SHP77 (cell line): ENCODE measurements at places on chromosomes 4 and X.

- DNase-seq: no peak
Measured at GRCh38 chrX:45889471-45889870, 655.8 kb downstream of the ZNF674 start.

DNA sequence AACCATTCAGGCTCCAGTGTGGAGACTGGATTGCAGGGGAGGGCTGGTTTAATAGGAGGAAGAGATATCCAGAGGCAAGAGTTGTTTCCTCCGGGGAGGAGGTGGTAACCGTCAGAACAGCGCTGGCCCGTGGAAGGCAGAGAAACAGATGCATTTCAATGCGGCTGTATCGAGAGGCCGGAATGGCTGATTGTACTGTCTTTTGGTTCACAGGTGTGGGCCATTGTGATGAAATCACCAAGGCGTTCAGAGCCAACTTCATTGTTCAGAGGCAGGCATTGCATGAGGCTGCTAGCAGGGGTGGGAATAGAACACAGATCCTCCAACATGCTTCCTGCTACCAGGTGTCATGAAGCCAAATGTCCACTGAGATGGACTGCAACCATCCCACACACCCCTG, 53.0 kb downstream of the SHOX start:
- no peak for DNase-seq

GRCh38 chrX:40266490-40267333, 169.0 kb upstream of the BCOR start:
- peak; percentile 34 for DNase-seq

DNA sequence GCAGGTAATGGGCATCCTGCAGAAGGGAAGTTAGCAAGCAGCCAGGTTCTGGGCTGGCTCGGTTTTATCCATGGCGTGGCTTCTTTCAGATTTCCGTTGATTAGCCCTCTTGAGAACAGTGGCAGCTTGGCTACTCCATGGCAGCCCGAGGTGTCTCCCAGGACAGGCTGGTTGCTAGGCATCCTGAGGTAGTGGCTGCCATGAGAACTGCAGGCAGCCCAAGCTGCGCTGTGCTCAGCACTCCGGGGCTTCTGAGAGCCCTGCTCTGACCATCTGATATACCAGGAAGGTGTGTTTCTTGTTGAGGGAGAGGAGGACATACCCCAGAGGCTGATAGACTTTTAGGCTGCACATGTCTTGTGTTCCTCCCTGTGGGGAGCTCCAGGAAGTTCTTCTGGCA, 253.4 kb upstream of the CASK start:
- DNase-seq: no peak

DNA sequence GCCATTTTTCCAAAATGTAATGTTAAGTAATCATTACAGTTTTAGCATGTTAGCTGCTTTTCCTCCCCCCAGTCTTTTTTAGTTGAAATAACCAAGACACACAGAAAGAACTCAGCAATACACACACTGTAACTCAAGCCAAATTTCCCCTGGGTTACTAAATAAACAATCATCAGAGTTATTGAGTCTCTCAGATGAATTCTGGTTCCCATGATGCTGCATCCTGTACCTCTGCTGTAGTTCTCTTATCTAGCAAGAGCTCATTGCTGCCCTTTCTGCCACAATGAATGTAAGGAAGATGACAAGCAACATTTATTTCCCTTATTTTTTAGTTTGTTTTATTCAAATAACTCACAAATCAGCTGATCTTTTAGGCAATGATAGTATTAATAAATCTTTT, 185.1 kb downstream of the ARHGAP6 start:
- no peak for DNase-seq

DNA sequence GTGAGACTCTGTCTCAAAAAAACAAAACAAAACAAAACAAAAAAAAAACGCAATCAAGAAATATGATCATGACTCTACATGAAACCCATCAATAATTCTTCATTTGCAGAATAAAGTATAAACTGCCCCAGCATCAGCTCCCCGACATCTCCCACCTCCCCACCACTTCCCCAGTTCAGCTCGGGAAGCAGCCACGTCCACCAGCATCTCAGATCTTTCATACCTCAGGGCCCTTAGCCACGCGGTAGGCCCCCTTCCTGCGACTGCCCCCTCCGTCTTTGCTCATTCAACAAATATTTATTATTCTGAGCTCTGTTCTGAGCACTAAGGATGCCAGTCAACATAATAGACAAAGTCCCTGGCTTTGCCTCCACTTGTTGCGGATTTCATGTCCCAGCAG, 45.6 kb downstream of the DCTD start:
- no peak for DNase-seq

- no peak for DNase-seq
Measured at GRCh38 chr4:33187035-33187434, 2466.9 kb downstream of the PCDH7 start.

DNA sequence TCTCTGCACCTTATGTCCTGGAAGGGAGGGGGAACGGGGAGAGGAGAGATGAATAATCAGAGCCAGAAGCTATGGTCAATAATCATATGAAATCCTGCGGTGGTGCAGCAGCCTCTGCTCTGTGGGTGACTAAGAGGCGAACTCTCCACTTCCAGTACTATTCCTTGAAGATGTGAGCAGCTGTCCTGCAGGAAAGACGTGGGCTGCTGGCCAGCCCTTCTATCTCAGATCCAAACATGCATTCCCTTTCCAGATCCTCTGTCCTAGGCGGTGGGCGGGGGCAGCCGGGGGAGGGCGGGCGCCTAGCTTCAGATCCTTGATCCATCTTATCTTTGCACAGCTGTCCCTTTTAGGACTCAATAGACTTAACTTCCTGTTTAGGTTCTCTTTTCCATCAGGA, 34.5 kb downstream of the SPINK2 start:
- DNase-seq: peak; percentile 38

DNA sequence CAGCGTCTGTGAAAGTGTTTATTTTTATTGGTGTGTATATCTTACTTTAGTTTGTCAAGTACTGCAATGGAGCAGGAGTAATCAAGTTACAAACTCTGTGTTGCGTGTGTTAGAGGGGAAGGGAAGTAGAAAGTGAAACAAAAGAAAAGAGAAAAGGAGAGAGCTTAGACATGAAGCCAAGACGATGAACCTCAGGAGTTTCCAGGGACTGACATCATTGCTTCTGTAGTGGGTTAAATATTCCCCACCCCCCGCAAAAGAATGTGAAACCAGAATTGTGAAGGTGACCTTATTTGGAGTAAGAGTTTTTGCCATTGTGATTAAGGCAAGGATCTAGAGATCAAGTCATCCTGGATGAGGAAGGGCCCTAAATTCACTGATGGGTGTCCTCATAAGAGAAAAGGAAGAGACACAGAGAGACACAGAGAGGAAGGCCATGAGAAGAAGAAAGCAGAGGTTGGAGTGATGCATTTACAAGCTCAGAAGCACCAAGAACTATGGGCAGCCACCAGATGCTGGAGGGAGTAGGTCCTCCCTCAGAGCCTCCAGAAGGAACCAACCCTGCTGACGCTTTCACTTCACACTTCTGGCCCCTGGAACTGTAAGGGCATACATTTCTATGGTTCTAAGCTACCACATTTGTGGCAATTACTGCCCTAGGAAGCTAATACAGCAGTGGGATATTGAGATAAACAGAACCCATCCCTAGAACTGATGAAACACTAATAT, 173.6 kb upstream of the SFRP2 start:
- DNase-seq: no peak

DNA sequence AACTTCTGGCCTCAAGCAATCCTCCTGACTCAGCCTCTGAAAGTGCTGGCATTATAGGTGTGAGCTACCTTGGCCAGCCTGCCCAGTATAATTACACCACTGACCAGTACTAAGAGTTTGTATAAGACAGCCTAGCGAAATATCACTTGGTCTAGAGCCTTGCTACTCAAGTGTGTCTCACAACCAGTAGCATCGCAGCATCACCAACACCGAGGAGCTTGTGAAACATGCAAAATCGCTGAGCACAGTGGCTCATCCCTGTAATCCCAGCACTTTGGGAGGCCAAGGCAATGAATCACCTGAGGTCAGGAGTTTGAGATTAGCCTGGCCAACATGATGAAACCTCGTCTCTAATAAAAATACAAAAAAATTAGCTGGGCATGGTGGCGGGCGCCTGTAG, 102.0 kb upstream of the GATB start:
- no peak for DNase-seq

- no peak for DNase-seq
Measured at GRCh38 chrX:47093248-47093647, 15.0 kb downstream of the RGN start.

DNA sequence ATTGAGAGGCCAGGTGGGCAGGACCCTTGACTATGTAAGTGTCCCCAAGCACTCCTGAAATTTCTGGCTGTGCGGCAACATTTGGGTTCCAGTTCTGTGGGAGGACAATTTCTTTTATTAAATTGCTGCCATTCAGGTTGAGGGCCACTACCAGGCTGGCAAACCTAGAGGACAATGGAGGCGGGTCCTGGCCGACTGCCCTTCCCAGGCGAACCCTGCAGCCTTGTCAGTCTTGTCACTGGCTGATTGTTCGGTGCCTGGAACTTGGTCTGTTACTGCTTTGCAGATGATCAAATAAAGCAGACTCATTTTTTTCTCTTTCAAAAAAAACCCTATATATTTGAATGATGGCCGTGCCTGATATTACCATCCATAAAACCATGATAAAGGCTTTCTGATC, 6.6 kb upstream of the TMEM128 start:
- DNase-seq: no peak

- DNase-seq: no peak
Measured at GRCh38 chr4:10091531-10092181, 24.9 kb downstream of the WDR1 start.
